Sciatic nerve (tissue), 2 donors: ENCODE measurements at places on chromosomes 16 and 17. TPM values are rescaled to one million over a fixed set of nuclear protein-coding genes. Genes with fewer than 3 reads are reported as not detected.

PRDM7 gene
- total RNA-seq: not detected

DOC2A gene
- 0.67 TPM for total RNA-seq

ERAL1 gene
- 23.0 TPM for total RNA-seq

TMC8 gene
- total RNA-seq: 12.5 TPM

DBF4B gene
- total RNA-seq: 10.3 TPM

DNAI2 gene
- not detected for total RNA-seq

ABCC3 gene
- total RNA-seq: 5.4 TPM
